ENCODE measurements at places on chromosomes 13 and 19.

DNA sequence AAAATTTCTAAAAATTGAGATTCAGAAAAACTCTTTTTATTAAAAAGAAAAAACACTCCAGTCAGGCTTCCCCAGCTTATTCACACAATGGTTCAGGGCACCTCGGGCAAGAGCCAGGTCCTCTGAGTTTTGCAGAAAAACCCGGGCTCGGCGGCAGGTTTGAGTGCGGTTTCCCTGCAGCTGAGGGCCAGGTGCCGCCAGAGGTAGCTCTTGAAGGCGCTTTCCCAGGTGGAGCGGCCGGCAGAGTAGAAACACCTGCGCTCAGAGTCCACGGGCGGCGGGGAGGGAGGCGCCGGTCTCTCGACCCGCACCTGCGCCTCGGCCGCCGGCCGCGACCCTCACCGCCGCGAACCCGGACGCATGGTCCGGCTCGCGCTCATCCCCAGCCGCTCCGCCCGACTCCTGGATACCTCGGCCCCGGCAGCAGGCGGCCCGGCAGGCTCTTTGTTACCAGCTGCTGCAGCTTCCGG is 444 bp downstream of the PROSER1 start:
- no peak for DNase-seq

- no peak for DNase-seq
Observed at GRCh38 chr13:76738616-76739015, 147.6 kb downstream of the KCTD12 start.

DNA sequence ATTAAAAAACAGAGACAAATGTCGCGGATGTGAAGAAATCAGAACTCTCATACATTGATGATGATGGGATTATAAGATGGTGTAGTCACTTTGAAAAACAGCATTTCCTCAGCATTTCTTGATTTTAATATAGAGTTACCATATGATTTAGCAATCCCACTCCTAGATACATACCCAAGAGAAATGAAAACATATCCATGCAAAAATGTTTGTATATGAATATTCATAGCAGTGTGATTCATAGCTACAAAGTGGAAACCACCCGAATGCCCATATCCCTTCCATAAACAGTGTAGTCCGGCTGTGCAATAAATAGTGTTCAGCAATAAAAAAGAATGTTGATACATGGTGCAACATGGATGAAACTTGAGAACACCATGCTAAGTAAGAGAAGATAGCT is 44.6 kb downstream of the DPY19L3 start:
- DNase-seq: no peak

- DNase-seq: no peak
Observed at GRCh38 chr19:7442423-7442822, 46.4 kb downstream of the PEX11G start.

GRCh38 chr19:42216653-42217519 is 591 bp downstream of the DEDD2 start:
- DNase-seq: no peak

GRCh38 chr13:109844396-109844795 is 58.0 kb upstream of the IRS2 start:
- DNase-seq: no peak

DNA sequence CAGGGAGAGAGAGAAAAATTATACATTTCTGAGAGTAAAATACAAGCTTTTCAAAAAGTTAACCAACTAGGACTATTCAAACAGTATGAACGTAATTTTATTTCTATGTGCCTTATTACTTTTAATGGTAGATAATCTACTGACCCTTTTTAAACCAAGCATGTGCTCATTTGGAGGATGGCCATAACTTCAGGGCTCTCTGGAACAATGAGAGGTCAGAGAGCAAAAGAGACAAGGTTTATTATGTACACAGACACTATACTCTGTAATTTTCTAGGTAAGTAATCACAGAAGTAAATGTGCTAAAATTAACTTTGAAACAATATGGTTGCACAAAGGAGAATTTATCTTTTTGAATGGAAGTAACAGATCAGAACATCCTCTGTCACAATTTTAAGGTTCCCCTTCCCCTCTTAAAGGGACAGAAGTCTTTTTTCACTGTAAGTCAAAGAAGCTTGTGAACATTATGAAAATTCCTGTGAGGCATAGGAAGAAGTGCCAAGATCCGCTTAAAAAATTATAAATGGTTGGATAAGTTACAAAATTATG is 1.0 kb downstream of the POSTN start:
- no peak for DNase-seq

DNA sequence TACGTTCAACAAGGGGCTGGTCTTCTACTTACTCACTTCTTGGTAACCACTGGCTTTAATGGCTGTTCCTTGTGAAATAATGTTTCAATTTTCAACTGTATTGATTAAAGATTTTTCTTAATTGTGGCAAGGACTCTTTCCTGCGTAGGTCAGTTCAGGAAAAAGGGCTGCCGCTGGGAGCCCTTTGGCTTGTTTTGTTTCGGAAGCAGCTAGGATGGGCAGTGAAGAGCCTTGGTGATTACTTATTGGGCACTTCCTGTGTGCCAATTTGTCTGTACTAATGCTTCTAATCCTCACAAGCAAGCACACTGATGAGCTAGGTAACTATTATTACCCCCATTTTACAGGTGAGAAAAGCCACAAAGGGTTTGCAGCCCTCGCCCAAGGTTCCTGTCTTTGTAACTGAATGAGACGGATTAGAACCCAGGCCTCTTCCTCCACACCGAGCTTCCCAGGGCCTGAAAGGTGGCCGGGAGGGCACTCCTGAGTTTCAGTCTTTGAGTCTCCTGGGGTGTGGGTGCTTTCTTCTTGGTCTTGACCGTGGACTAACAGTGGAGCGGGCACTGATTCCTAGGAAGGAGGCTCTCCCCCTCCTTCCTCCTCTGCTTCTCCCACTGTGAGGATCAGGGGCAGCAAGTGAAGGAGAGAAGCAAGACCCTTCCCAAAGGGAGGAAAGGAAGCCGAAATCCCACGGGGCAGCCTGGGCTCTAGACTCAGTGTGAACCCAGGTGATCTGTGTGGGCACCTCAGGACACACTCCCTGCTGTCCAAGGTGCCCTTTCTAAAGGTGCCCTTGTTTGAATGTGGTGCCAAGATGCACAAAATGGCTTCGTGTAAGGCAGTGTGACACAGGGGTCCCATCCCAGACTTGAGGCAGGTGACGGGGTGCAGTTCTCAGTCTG is 3.7 kb downstream of the COL4A2 start:
- DNase-seq: no peak

- DNase-seq: no peak
Observed at GRCh38 chr19:29711584-29712132, 3.4 kb downstream of the C19orf12 start.

All from amniotic stem cell (primary cell).